ENCODE measurements at places on chromosomes 4 and X.

DNA sequence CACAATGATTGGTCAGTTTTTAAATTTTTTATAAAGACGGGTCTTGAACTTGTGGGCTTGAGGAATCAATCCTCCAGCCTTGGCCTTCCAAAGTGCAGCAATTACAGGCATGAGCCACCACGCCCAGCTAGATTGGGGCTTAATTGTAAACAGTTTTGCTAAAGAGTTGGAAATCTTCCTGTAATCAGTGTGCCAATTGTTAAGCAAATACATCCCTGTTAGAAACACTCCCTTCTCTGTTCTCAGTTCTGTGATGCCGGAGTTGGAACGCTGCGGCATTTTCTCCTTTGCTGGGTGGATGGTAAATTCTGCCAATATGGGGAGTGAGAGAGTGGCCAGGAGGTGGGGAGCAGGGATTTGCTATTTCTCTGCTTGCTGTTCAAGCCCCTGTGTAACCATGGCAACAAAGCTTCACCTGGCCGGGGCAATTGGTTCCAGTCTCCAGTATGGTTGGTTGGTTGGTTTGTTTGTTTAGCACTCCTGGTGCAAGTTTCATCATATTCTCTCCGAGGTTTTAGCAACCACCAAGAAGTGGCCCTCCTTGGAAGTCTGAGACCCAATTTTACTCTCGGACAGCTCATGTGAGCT lies 3.0 kb upstream of the SPATA4 start:
- no peak for DNase-seq

DNA sequence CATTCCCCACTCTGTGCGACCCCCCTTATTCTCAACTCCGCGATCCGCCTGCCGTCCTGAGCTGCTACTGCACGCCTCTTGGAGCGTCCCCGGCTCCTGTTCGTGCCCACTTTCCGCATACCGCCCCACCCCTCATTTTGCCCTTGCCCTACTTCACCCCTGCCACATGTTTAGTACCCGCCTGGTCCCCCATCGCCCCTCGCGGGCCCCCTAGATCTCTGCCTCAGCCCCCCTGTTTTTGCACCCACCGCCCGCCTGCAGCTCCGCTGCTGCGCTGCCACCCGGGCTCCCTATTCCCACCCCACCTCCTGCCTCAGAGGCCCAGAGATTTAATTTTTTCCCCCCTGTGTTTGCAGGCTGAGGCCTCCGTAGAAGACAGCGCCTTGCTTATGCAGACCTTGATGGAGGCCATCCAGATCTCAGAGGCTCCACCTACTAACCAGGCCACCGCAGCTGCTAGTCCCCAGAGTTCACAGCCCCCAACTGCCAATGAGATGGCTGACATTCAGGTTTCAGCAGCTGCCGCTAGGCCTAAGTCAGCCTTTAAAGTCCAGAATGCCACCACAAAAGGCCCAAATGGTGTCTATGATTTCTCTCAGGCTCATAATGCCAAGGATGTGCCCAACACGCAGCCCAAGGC lies 1.4 kb downstream of the MAGED1 start:
- DNase-seq: no peak

DNA sequence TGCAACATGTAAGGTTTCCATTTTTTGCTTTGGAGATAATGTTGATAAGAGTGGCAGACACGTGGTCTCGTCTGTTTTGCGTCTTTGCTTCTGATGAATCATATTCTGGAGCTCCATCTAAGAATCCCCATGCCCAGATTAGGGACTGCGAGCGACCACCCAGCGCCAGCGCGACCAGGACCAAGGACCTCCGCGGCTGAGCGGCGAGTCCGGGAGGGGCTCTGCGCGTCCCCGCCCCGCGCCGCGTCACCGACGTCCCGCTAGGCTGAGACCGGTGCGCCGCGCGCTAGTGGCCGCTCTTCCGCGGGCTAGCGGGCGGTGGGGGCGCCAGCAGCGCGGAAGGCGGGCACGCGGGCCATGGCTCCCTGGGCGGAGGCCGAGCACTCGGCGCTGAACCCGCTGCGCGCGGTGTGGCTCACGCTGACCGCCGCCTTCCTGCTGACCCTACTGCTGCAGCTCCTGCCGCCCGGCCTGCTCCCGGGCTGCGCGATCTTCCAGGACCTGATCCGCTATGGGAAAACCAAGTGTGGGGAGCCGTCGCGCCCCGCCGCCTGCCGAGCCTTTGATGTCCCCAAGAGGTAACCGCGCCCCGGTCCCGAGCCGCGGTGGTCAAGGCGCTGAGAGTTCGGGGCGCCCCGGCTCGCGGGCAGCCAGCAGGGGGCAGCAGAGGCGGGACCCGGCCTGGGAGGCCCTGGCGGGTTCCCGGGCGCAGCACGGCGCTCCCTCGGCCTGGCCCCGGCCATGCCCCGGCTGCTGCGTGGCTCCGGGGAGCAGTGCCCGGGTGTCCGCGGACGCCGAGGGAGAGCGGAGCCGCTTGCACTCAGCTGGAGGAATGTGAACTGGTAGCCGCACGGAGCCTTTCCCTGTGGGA lies at the start of gene SRD5A3:
TSS of gene SRD5A3 (plus strand) at position 263 of the 871 bp plus-strand sequence. CDS start at position 358, 95 bp downstream.
- peak; percentile 66 for DNase-seq

- DNase-seq: no peak
Observed at GRCh38 chrX:39815631-39816030, 282.1 kb downstream of the BCOR start.

DNA sequence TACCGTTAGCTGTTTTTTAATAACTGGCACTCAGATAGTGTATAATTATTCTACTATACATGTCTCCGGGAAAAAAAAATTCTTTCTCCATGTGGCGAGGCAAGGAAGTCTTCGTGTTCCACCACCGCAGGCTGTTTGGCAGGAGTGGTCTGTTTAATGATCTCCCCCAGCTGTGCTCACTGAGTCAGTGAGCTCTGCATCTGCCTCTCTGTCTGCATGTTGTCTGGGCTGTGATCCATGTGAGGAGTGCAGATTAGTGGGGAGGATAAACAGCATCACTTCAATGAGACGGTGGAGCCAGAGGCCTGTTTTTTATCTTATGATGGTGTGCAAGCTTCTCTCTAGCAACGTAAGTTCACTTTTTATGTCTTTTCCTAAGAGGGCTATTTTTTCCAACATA lies 69.8 kb downstream of the RPS3A start:
- DNase-seq: no peak

DNA sequence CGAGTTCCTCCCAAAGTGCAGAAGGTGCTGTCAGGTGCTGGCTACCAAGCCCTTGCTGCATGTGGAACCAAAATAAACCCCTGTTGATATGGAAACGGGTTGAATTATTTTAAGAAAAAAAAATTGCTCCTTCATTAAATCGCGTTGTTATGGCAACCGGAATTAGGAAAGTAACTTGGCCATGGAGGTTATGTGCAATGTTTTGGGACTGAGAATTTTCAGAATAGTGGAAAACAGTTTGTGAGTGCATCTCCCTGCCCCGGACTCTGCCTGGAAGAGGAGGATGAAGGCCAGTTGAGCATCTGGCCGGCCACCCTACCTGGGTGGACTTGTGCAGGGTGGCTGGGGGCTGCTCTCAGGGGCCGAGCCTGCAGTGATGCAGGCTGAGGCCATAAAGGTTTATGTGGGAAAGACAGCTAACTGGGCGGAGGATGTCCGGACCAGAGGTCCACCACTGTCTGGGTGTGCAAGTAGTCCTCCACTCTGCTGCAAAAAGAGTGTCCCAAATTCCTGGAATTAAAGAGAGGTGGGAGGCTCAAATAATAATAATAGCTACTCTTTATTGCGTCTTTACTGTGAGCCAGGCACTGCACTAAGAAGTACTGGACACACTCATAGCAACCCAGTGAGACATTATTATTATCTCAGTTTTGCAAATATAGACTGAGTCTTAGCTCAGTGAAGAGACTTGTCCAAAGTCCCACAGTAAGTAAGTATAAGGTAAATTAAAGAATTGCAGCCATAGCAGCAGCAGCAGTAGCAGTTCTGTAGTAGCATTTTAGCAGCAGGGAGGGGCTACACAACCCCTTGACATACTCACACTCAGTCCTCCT lies 20.6 kb downstream of the RTL5 start:
- no peak for DNase-seq

GRCh38 chr4:3775005-3775404 lies 8.8 kb downstream of the ADRA2C start:
- no peak for DNase-seq

GRCh38 chrX:109886122-109886761 lies 116.7 kb upstream of the TMEM164 start:
- DNase-seq: no peak

DNA sequence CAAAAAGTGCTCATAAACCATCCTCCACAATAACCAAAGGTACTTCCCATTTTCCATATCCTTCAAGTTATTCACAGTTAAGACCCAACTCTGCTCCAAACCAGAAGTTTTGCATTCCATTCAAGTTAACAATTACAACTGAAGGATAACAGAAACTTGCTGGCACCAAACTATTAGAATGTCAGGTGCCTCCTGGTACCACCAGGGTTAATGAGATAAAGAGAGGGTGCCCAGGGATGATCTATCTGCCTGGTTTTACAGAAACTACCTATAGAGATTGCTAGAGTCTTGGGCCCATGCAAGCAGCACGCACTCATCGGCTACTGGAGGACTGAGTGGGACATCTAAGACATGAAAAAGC lies 114.6 kb downstream of the RBM47 start:
- no peak for DNase-seq

GRCh38 chr4:52780206-52780605 lies 29.0 kb upstream of the ERVMER34-1 start:
- DNase-seq: no peak

GRCh38 chr4:78624048-78624447 lies 72.5 kb downstream of the ANXA3 start:
- no peak for DNase-seq

- DNase-seq: no peak
Observed at GRCh38 chrX:109934935-109935334, 68.0 kb upstream of the TMEM164 start.

DNA sequence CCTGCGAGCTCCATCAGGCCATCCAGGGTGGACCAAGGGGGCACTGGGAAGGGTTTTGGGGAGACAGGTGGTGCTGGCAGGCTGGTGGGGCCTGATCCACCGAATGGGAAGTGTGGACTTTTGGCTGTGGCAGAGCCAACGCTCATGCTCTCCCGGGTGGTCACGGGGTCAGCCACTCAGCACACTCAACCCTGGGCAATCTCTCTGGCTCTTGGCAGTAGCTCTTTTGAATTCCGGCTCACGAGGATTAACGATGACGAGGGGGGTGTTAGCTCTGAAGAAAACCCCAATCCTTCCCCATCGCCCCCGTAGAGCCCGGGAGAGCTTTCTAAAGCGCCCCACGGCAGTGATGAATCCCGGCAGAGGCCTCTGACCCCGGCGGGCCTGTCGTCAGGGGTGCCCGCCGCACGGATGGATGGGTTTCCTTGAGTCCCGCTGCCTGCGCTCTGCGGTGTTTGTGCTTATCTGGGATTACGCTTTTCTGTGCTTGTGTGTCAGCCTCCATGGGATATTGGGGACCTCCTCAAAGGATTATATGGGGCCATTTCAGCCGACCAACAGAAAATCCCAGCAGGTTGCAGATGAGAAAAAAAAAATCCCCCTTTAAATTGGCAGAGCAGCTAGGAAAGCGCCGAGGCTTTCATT lies 156.8 kb upstream of the PSAPL1 start:
- DNase-seq: no peak

DNA sequence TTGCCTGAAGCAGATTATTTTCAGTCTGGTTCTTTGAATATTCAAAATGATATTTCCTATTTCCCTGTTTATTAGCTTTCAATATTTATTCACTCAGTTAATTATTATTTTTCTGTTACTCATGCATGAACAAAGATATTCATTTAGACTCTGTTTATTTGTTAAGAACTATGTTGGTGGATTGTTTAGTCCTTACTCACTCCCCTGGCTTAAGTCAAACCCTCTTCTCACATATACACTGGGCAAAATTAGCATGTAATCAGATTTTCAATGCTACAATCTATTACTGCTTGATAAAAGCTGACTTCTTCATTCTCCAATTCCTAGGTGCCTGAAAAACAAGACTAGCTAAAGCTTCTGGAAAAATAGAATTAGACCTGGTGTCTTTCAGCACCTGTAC lies 335.8 kb downstream of the FAT4 start:
- no peak for DNase-seq

- DNase-seq: no peak
Observed at GRCh38 chr4:14744346-14744745, 257.9 kb upstream of the CPEB2 start.

GRCh38 chrX:18126971-18127370 lies 93.7 kb downstream of the BEND2 start:
- DNase-seq: no peak

- DNase-seq: no peak
Observed at GRCh38 chr4:15117270-15117946, 115.1 kb downstream of the CPEB2 start.

DNA sequence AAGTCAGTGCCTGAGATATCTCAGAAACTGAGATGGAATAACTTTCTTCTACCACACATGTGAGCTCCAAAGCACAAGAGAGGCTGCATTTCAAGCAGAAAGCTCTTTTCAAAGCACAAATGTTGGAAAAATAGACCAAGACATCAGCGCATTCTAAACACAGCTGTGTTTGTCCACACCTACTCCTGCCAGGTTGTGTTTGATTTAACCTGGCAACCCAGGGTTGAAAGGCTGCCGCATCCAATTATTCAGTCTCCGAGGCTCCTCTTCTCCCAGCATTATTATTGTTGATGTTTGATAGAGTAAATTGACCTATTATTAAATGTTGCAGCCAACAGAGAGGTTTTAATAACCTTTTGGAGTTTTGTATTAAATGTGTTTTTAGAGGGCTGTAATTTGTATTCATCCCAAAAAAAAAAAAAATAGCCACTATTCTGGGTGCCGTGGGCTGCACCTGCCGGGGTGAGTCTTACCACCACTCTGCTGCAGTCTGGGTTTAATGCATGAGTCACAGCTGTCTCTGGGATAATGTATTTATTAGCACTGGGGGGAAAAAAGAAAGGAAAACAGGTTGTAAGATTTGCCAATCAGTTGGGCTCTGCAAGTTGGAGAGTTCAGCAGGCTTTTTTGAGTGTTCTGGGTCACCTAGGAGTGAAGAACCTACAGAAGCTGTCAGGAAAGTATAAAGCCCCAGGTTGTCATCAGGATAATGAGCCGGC lies 105.2 kb upstream of the NOCT start:
- no peak for DNase-seq

DNA sequence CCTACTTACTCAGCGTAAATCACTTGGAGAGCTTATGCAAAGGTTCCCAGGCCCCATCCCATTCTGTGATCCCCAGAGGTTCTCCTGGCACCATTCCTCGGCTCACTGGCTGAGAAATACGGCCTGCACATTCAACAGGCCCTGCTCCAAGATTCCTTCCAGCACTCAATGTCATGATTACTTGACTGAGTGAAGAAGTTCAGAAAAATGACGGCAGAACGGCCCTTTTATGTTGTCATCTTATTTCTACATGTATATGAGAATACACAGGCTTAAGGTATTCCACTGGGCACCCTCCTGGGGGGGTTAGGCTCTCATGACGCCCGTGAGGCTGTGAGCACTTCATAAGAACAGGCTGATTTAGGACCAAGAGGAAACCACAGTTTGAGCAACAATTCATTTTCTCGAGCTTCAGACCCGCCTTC lies 190.6 kb downstream of the NSUN7 start:
- DNase-seq: no peak

DNA sequence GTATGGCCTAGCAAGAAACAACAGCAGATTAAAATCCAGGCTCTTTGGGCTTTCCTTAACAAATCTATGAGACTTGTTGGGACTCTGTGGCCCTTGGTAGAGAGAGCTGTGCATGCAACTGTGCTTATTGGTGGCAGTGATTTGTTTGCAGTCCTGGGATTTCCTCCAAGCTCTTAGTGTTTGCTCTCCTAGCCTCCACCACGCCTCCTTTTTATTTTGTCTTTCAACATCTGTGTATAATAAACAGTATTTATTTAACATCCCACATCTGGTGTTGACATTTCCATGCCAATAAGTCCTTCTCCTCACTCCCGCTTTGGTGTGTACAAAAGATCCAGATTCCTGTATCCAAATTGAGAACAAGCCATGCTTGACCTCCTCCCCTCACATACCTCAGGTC lies 3.1 kb downstream of the TNMD start:
- no peak for DNase-seq
